Stimulated activated naive CD8-positive, alpha-beta T cell treated with anti-CD3 and anti-CD28 coated beads, Interleukin-15, Interleukin-2, amounts not matched to agents 100 U/mL and 50 U/mL, for 24 hours (primary cell): ENCODE measurements at places on chromosomes 7 and 10.

DNA sequence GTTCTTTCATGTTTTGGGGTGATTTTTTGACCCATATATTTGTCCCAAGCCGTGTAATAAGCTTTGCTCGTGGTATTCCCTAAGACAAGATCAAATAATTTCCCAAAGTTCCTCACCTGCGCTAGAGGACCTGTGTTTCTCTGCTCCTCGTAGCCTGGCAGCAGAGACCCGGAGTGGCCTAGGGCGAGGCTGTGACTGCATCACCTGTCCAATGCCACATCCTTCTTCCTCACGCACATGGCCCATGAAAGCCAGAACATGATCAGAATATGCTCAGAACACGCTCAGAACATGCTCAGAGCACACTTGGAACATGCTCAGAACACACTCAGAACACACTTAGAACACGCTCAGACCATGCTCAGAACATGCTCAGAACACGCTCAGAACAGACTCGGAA, 23.8 kb downstream of the EN2 start:
- DNase-seq: no peak

DNA sequence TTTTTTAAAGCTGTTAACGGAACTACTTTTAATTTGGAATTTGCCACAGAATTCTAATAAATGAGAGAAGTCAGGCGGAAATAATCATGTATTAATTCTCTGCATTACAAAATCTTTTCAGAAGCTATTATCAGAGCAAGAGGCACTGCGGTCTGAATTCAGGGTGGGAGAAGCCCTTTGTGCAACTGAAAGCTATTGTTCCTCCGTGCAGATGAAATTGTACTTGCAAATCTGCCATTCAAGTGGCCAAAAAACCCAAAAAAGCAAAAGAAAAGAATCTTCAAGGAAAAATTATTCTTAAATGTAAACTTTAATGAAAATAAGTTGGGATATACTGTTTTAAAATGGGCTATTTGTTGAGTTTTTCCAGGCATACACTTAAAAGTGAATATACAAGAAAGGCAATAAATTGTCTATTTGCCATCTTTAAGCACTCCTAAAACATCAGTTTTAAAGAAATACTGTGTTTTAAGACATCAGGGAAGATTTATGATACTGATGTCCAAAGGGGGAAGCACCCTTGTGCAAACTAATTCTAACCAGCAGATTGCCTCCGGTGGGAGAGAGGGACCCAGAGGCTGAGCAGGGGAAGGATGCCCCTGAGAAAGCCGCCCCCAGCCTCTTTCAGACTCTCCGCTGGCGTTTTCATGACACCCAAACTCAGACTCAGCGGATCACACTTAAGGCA, 351.2 kb downstream of the DNAJB6 start:
- DNase-seq: no peak

GRCh38 chr10:50866317-50866716, 19.1 kb downstream of the A1CF start:
- DNase-seq: no peak

DNA sequence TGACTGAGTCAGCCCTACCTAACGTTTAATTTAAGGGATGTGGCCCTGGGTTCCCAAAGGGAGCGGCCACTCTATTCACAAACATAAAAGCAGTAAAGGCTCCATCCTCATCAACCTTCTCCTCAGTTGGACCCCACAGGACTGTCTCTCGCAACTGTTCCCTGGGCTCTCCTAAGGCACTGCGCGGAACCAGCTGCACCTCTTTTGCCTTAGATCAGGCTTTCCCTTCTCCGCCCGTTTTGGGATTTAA, 689 bp upstream of the GTPBP4 start:
- no peak for DNase-seq

GRCh38 chr10:13734151-13734550, 147.4 kb downstream of the PRPF18 start:
- no peak for DNase-seq

DNA sequence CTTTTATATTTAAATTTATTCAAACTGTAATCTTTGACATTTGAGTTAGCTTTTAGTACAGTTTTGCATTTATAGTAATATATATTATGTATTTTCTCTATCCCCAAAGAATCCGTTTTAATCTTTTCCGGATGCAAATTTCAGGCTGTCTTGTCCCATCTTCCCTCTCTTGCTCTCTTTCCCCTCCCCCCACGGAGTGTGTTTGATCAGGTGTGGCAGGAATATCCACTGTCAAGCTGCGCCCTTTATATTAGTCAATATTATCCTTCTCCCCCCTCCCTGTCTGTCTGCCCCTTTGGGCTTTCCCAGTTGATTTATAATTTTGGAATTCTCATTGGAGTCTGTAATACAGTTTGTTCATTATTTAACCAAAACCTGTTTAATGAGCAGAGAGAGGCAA, 19.0 kb downstream of the GBF1 start:
- DNase-seq: no peak

DNA sequence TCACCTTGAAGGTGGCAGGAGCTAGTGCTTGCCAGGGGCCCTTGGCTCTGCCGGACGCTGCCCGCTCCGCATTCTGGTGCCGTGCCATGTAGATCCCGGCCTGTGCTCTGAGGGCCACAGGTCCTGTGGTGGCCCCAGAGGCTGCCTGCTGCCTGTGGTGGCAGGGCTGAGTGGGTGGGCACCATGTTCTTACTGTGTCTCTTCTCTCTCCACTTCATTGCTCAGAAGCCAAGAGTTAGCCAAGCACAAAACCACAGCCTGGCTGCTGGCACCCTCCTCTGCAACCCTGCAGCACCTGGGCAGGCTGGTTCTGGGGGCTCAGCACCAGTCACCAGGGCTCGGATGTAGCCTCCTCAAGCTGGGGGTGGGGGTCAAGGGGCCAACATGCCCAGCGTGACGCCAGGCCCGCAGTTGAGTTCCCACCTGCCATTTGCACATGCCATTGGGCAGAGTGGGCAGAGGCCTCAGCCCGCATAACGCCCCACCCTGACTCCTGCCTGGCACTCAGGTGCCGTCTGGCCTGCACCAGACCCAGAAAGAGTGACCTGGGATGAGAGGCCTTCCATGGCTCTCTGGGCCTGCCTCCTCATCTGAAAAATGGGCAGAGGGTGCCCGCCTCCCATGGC, 16.3 kb downstream of the ZMIZ1 start:
- DNase-seq: no peak

GRCh38 chr7:154919344-154920225, 83.3 kb downstream of the PAXIP1 start:
- no peak for DNase-seq

- no peak for DNase-seq
Observed at GRCh38 chr10:51683031-51683691, 16.2 kb downstream of the CSTF2T start.

GRCh38 chr10:96133135-96133534, 3.0 kb downstream of the ZNF518A start:
- no peak for DNase-seq

DNA sequence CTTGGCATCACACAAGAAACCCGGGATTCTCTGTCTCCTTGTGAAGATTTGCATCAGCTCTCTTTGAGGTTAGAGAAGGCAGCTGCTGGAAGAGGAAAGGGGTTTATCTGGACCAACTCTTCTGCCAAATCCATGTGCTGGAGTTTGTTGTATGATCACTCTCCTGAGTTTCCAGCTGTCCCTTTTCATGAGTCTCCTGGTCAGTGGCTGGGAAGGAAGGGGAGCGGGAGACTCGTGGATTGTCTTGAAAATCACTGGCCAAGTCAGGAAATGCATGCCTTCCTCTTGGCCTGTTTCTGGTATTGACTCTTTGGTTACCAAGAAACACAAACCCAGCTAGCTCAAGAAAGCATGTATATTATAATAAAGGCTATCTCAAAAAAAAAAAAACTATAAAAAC, 38.8 kb downstream of the TACR2 start:
- no peak for DNase-seq

- no peak for DNase-seq
Observed at GRCh38 chr7:158957510-158957906, 101.2 kb downstream of the DYNC2I1 start.

DNA sequence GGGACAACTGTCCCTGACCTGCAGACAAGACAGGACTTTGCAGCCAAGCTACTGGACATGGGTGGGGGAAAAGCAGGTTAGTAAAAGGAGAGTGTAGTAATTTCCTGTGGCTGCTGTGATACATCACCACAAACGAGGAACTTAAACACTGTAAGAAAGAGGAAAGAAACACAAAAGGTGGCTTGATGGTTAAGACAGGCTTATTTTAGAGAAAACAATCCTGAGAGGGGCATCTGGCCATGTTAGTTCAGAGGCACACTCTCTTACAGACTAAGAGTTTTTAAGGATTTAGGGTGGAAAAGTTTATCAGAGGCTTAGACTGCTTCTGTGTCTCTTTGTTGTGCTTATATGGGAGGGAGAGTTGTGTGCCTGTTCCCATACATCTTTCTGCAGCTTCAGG, 667.0 kb downstream of the TYW1 start:
- DNase-seq: no peak

DNA sequence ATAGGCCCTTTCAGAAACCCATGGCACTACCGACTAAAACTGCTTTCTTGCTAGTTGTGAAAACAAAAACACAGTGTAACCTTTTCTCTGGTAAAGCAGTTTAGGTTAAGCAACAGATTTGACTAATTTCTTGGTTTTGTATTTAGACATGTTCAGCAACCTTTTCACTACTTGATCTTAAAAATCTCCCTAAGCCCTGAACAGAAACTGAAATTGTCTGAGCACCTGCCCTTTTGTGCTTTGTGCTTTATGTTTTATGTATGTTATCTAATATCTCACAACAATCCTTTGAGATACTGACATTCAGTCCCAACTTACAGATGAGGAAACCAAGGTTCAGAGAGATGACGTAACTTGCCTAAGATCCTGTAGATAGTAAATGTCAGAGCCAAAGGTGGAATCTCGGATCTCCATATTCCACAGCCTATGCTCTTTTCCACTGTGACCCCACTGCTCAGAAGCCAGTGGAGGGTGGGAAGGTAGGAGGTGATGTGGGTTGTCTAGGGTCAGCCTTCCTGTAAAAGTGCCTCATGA, 146.6 kb downstream of the LCOR start:
- no peak for DNase-seq

DNA sequence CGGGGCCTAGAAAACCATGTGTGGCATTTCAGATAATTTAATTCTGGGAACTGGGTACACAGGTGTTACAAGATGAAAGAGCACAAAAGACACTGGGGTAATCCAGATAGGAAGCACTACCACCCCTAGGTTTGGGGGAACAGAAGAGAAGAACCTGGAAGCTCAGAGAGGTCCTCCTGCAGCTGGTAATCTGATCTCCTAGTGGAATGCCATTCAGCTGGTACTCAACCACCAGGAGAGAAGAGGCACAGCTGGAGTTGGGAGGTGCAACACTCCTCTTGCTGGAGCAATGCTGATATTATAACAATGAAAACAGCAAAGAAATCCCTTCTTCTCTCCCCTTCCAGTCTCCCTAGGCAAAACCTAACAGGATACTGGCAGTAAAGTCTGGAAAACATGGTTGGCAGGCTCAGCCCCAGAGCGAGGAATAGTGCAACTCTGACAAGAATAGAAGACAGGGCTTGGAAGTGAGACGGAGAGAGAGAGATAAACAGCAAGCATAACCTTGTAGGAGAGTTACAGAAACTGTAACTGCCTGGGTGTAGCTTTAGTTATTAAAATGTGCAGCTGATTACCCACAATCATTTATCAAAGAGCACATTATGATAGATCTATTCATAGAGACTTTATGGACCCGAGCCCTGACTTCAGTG, 35.0 kb downstream of the NRF1 start:
- no peak for DNase-seq

GRCh38 chr7:156117542-156118247, 305.4 kb upstream of the SHH start:
- DNase-seq: no peak

GRCh38 chr7:52691257-52691656, 344.2 kb upstream of the POM121L12 start:
- no peak for DNase-seq

DNA sequence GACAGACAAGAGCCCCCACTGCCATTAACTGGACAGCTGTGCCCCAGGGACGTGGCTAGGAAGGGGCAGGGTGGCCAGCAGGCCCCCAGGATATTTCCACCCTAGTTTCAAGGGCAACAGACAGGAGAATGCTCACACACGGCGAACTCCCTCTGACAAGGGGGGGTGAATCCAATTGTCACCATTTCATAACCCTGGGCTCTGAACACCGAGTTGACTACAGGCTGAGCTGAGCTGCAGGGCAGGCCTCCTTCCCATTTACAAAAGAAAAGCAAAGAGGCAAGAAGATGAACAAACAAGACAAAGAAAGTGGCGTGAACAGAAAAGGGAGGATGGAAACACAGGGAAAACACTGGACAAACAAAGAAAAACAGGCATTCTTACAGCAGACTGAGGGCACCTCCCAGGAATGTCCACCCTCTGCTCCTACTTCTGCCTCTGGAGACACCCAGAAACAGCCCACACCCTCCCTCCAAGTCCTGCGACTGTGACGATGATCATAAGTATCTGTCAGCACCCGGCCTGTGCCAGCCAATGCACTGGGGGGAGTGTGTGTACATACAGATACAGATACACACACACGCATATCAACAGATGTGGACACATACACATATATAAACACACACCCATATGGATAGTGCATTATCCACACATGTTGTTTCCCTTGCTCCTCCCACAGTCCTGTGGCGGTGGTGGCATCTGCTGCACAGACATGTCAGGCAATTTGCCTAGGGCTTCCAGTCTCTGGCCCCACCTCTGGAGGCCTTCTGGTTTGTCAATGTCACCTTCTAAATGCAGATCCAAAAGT, 66.2 kb downstream of the FAM53B start:
- no peak for DNase-seq

DNA sequence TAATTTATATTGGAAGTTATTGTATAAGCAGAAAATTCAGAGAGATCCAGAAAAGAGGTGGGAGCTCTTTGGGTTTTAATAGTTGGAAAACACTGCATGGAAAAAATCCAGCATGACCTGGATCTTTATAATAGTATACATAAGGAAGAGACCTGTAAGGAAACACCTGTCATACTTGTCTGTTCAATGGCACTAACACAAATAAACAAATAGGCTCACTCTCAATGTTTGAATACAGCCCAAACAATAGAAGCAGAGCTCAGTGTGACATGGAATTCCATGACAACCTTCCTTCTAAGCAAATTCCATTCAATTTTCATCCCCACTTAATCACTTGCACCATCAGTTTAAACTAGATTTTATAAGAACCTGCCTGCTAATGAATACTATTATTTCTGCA, 31.7 kb downstream of the CISD1 start:
- DNase-seq: no peak

DNA sequence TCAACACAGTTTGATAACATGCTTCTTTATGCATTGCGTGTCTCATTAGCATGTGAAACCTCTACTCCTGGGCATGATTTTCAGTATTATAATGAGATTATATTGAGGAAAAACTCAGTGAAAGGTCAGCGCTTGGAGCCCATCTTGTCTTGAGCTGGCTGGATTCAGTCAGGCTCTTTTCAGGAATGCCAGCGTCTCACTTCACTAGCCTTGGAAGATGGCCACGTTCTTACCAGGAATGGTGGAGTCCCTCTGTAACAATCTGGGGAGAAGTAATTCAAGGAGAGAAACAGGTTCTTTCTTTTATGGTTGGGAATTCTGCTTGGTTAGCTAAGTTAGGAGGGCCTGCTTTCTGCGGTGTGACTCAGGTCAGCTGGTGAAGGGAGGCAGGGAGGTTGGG, 241.0 kb downstream of the GALNT17 start:
- DNase-seq: no peak
